ENCODE measurements at places on chromosomes 2 and 18. TPM values are rescaled to one million over a fixed set of nuclear protein-coding genes. Genes with fewer than 3 reads are reported as not detected.

NEMP2 gene
- total RNA-seq: 3.1 TPM

GATA6 gene
- 3.8 TPM for total RNA-seq

MAB21L4 gene
- not detected for total RNA-seq

CTDP1 gene
- total RNA-seq: 22.5 TPM

MC4R gene
- not detected for total RNA-seq

CMPK2 gene
- 30.0 TPM for total RNA-seq

ARHGAP15 gene
- not detected for total RNA-seq

GREB1 gene
- 0.34 TPM for total RNA-seq

TFCP2L1 gene
- total RNA-seq: not detected

ZNF521 gene
- total RNA-seq: 18.1 TPM

SDC1 gene
- total RNA-seq: 1.4 TPM

COA5 gene
- total RNA-seq: 13.3 TPM

WNT10A gene
- total RNA-seq: not detected

G6PC2 gene
- total RNA-seq: not detected

GAL3ST2 gene
- not detected for total RNA-seq

PJVK gene
- not detected for total RNA-seq

ARL5A gene
- total RNA-seq: 43.9 TPM

DTNA gene
- total RNA-seq: 3.4 TPM

PARD6G gene
- total RNA-seq: 1.9 TPM

SERPINB11 gene
- total RNA-seq: not detected

AMER3 gene
- total RNA-seq: not detected

UCN gene
- total RNA-seq: not detected

PCARE gene
- total RNA-seq: not detected

RAB11FIP5 gene
- total RNA-seq: 59.0 TPM

PER2 gene
- total RNA-seq: 1.3 TPM

RIT2 gene
- not detected for total RNA-seq

SERPINB2 gene
- total RNA-seq: 5.7 TPM

ONECUT2 gene
- under 0.01 TPM for total RNA-seq

TUBA4B gene
- total RNA-seq: not detected

SALL3 gene
- total RNA-seq: not detected

NOSTRIN gene
- 11.0 TPM for total RNA-seq

KCNG3 gene
- not detected for total RNA-seq

RAB6C gene
- not detected for total RNA-seq

SERPINB4 gene
- total RNA-seq: not detected

SNTG2 gene
- not detected for total RNA-seq

COLEC11 gene
- total RNA-seq: not detected

LIMS3 gene
- 2.6 TPM for total RNA-seq

PPP1CB gene
- 80.4 TPM for total RNA-seq

TMEM17 gene
- 1.4 TPM for total RNA-seq

MFSD6 gene
- total RNA-seq: 2.3 TPM

NEU2 gene
- total RNA-seq: not detected

TTLL4 gene
- 13.9 TPM for total RNA-seq

C1GALT1C1L gene
- not detected for total RNA-seq

FOSL2 gene
- total RNA-seq: 58.7 TPM

DCDC2C gene
- total RNA-seq: 0.60 TPM

RPRM gene
- not detected for total RNA-seq

GPR75 gene
- total RNA-seq: 0.94 TPM

KIAA2012 gene
- total RNA-seq: not detected

GKN2 gene
- not detected for total RNA-seq

SKA1 gene
- 30.3 TPM for total RNA-seq

LYG1 gene
- total RNA-seq: not detected

IL1R2 gene
- total RNA-seq: not detected

AQP12B gene
- not detected for total RNA-seq

All from mammary microvascular endothelial cell (primary cell).